Stimulated activated CD4-positive, alpha-beta T cell treated with anti-CD3 and anti-CD28 coated beads, Interleukin-1b, Interleukin-23, amount 100 ng/mL, for 1 hour (primary cell): ENCODE measurements at places on chromosomes 7 and 10.

DNA sequence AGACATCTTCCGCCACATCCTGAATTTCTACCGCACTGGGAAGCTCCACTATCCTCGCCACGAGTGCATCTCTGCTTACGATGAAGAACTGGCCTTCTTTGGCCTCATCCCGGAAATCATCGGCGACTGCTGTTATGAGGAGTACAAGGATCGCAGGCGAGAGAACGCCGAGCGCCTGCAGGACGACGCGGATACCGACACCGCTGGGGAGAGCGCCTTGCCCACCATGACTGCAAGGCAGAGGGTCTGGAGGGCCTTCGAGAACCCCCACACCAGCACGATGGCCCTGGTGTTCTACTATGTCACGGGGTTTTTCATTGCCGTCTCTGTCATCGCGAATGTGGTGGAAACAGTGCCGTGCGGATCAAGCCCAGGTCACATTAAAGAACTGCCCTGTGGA is 1.9 kb downstream of the KCND2 start:
- DNase-seq: no peak

DNA sequence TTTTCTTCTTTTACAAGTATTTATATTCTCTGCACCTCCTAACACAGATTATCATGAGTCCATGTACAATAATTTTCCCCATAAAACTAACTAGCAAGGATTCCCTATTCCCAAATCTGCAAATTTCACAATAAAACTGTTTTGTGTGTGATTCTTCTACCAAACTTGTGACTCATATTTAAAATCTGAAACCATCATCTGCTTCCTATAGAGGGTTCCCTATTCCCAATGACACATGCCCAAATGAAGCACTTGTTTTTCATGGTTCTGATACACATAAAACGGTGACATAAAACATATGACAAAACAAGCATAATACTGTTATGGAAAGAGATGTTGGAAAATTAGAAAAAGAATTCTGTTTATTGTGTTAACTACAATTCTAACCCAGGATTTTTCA is 657.6 kb downstream of the PARD3 start:
- no peak for DNase-seq

DNA sequence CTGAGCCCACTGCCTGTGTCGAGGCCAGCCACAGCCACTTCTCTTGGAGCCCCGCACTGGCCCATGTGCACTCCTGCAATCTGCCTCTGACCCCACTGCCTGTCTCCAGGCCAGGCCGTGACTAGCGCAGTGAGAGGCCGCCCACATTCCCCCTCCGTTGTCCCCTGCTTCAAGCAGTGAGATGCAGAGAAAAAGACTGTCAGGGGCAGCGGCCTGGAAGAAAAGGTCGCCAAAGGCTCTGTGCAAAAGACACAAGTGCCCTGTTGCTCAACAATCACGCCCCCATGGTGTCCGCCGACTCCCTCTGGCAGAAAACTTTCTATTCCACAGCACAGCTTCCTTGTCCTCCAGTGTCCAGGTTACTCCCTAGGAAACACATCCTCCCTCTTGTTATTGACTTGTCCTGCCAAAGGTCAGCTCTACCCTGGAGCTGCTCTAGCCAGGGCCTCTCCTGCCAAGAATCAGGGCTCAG is 9.9 kb downstream of the FAM131B start:
- no peak for DNase-seq

DNA sequence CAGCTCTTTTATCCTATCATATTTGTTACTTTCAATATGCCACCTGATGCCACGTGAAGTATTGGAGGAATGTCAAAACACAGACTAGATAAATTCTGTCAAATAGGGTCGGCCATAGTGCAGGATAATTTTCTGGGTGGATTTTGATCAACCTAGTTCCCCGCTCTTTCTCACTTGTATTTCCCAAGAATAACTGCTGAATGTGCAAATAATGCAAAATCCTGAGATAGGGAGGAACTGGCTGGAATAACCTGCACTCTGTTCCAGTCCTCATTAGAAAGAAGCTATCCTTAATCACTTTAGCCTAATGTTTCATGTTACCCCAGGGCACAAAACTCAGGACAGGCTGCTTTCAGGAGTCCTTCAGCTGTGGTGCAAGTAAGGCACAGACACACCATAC is 33.9 kb downstream of the ZWINT start:
- DNase-seq: no peak

DNA sequence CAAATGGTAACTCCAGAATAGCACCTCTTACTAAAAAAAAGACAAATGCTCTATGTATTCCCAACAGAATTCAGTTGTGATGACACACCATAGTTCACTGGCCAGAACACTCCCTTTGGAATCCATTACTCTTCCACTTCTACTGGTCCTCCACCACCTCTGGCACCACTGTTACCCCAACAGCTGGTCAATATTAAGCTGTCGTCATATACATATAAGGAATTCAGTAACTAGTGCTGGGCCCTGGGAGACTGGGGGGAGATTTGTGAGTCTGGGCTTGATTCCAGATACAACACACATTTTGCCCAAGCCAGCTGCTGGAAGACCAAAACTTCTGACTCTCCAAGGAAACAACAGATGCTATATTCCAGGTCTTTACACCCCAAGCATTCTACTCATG is 26.0 kb upstream of the ITGA8 start:
- no peak for DNase-seq

GRCh38 chr7:46386428-46387399 is 465.6 kb upstream of the IGFBP3 start:
- DNase-seq: no peak

GRCh38 chr7:23472046-23472445 is 1.8 kb upstream of the IGF2BP3 start:
- DNase-seq: no peak

DNA sequence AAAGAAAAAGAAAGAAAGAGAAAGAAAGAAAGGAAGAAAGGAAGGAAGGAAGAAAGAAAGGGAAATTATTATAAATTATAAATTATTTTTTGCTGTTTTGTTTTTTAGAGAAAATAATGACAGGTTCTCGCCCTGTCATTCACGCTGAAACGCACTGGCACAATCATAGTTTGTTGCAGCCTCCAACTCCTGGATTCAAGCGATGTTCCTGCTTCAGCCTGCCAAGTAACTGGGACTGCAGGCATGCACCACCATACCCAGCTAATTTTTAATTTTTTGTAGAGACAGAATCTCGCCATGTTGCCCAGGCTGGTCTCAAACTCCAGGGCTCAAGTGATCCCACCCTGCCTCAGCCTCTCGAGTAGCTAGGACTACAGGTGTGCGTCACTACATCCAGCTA is 21.6 kb downstream of the MMD2 start:
- no peak for DNase-seq

DNA sequence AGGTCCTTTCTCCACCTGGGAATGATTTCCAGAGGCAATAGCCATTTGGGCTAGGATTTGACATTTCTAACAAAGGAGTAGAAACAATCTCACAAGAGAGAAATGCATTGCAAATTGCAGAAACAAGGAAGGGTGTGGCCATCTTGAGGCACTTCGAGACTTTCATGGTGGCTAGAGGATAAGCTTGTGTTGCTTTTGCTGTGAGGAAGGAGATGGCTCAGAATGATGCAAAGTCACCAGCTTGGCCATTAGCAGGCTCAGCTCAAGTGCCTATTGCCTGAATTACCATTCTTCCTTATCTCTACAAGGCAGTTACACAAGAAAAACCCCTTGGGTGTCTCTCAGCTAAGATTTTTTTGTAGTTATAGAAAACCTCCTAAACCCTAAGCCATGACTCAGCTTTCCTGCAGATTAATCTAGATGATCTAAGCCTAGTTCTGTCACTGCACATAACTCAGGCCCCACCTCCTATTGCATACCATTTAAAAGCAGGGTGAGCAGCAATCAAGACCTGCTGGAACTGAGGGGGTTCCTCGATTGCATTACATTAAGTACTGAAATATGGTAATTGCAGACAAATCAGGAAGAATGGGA is 683.1 kb downstream of the NRG3 start:
- no peak for DNase-seq

GRCh38 chr10:25682203-25682851 is 251.7 kb upstream of the MYO3A start:
- no peak for DNase-seq

- no peak for DNase-seq
These were observed 12.7 kb upstream of the KLF6 start for GRCh38 chr10:3797750-3798149.

GRCh38 chr10:72754275-72755032 is 62.5 kb downstream of the MCU start:
- no peak for DNase-seq

GRCh38 chr7:95493247-95493646 is 7.5 kb downstream of the ASB4 start:
- DNase-seq: no peak

DNA sequence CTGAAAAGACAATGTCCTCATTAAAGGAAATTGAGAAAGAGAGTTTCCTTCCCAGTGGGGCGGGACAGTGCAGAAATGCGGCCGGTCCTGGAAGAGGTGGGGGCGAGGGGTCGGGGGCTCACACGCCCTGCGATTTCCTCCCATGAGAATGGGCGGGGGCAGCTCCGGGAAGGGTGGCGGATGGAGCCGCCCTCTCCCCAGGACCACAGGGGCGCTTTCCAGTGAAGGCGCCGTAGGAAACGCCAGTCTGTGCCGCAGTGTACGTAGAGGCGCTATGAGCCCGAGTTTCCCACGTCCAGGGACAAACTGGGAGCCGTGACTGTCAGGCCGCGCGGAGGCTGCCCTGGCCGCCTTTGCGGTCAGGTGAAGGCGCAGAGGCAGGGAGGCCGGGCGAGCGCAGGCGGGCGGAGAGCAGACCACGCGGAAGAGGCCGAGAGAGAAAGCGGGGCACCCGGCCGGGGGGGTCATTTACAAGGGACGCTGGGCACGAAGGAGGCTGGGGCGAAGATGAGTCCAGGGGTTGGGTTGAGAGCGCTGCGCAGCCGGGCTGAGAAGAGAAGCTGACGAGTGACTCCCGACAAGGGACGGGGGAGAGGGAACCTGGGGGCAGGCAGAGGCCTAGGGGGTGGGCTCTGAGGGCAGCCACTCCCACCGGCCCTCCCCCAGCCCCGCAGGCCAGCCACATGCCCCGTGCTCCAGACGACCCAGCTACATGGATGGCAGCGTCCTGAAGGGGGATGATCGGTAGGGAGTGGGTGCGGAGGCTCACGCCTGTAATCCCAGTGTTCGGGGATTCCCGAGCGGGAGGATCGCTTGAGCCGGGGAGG is 45.0 kb downstream of the ALOX5 start:
- DNase-seq: no peak

DNA sequence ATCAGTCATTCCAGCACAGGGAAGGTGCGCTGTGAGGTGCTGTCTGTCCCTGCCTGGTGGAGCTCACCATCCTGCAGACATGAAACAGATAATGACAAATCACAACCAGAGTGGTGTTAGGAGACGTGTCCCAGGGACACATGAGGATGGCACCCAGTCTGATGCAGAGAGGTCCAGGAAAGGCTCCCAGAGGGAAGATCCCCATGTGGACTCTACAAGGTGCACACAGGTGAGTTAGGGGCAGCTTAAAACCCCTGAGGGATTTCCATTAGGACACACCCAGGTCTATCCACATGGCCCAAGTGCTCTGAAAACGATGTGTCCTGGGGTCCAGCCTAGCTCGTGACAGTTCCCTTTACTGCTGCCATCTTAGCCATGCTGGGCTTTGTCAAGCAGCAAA is 91.4 kb downstream of the ADARB2 start:
- DNase-seq: no peak

- no peak for DNase-seq
These were observed 149.0 kb upstream of the STEAP4 start for GRCh38 chr7:88455696-88456095.

- DNase-seq: no peak
These were observed 159.5 kb upstream of the HGF start for GRCh38 chr7:81929386-81929785.

DNA sequence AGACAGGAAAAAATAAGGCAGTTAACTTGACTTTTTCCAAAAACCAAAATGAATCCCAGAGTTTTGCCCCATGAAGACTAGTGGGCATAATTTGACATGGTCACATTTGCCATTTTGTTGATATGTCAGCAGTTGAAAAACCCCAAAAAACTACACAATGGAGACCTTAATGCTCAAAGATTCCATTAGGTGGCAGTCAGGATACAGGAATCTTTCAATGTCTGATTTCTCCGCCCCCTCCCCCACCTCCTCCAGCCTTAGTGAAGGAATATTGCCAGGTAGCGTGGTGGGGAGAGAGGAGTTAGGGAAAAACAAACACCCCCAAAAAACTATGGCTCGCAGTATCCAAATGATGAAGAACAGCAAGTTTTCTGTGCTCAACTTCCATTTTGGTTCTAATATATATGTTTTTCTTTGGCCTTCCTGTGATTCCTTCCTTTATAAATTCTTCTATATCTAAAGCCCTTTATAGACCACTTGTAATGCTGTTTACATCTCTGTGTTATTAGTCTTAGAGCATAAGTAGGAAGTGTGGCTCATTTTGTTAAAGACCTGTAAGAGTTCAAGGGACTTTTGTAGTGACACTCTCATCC is 6.7 kb upstream of the SMNDC1 start:
- DNase-seq: peak; percentile 21

GRCh38 chr10:128776673-128777252 is 650.5 kb upstream of the MKI67 start:
- DNase-seq: no peak

GRCh38 chr10:60977161-60978122 is 33.5 kb upstream of the RHOBTB1 start:
- no peak for DNase-seq

DNA sequence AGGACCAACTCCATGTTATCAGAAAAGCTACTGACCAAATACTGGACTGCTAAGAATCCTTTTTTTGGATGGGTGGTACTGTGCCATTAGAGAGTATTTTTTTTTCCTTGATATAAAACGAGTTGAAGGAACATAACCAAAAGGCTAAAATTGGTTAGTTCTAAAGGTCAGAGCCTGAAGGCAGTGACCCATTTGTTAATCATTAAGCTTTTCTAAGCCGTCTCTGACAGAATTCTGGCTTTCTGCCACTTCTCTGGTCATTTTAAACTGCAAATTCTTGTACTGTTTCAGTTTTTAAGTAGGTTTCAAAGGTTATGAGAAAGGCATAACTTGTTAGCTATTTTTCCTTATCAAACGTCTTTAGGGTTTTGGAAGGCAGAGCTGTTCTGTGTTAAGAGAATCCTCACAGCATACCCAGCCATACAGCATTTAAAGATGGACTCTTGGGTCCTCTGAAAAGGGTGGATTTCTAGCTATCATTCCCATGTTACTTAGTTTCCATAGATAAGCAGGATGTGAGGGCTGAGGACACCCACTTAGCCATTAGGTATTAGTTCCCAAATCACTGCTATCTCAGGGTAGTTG is 196.8 kb downstream of the RNLS start:
- DNase-seq: no peak
